Brain pericyte (primary cell): ENCODE measurements at places on chromosomes 6 and 20.
A peak's percentile ranks its signal among the peaks of the same experiment; 100 is the strongest.

DNA sequence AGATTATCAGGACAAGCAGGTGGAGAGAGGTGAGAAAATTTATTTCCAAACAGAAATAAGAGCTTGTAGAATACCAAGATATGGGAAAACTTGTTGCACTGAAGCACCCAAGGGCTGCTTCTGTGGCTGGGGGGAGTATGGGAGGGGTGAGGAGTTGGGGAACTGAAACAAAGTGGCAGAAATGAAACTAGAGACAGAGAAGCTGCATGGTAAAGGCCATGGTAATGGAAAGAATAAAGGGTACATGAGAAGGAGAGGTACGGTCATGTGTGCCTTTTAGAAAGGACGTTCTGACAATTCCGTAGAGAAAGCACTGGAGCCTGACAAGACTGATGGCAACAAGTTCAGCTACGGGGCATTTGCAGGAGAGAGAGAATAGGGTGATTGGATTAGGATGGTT is 51.6 kb upstream of the RIN2 start:
- no peak for DNase-seq

DNA sequence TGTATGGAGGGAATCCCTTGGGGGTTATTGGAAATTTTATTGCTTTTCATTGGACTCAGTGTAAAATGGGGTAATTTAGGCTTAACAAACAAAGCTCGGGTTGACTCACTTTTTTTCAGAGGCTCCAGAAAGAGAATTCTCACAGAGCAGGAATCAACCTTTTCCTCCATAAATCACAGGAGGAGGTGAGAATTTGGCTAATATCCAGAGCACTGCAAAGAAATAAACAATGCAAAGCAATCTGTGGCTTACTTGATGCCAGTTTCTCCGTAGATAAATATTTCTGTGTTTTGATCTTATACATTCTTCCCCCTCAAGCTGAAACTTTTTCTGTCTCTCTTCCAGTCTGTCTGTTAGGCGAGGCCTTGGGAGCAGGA is 176.6 kb downstream of the TSHZ2 start:
- no peak for DNase-seq

GRCh38 chr20:63202021-63202420 is 13.9 kb downstream of the YTHDF1 start:
- no peak for DNase-seq

GRCh38 chr6:149118737-149119653 is 198.5 kb upstream of the TAB2 start:
- DNase-seq: no peak

- no peak for DNase-seq
These were observed 95.4 kb upstream of the RIN2 start for GRCh38 chr20:19662637-19662995.

DNA sequence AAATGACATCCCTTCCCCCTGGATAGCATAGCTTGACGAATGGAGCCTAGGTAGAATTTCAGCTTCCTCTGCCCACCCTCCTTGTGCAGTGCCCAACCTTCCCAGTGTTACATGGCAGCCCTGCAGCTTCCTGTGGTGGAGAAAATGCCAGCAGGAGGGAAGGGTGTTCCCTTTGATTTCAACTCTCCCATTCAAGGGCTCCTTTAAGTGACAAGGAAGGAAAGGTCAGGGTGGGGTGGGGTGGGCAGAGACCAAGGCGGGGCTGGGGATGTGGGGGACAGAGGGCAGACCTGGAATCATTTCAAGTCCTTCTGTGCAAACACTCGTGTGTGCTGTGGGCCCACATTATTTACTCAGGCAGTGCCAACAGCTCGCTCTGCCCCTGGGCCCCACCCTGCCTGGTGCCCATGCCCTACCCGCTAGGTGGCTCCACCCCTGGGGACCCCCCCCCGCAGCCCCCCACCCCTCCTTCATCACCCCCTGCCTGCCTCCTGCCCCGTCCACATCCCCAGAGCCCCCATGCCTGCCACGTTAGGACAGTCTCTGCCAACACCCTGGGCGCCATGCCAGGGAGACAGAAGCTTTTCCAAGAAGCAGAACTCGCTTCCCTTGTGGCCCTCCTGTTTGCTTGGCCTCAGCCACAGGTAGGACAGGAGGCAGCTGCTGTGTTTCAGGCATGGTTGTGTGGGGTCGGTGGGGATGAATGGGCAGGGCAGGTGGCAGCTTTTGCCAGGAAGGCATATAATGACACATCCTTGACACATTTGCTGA is 9.4 kb downstream of the SPDEF start:
- DNase-seq: no peak

DNA sequence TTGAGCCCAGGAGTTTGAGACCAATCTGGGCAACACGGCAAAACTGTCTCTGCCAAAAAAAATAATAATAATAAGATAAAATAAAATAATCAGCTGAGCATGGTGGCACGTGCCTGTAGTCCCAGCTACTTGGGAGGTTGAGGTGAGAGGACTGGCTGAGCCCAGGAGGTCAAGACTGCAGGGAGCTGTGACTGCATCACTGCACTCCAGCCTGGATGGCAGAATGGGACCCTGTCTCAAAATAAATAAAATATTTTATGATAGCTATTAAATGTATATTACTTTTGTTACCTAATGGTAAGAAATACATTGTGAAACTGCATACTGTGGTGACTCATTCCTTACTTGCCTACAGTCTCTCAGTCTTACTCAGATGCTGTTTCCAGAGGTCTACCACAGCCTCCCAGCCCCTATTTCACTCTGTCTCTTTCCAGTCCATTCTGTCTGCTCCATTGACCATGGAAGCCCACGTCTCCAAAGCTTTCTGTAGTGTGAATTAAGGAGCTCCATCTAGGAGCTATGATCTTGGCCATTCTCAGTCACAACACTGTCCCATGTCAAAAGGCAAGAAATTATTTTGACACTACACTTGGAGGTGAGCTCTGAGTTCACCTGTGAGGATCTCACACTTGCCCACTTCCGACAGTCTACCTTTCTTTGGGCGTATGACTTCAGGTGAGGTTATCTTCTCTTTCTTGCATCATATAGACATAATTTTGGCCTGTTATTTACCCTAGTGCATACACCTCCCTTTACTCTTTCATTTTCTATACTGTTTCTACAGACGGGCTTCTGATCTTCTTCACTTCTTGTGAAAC is 22.4 kb upstream of the SNX9 start:
- no peak for DNase-seq

GRCh38 chr6:117503211-117503610 is 20.7 kb downstream of the DCBLD1 start:
- no peak for DNase-seq

DNA sequence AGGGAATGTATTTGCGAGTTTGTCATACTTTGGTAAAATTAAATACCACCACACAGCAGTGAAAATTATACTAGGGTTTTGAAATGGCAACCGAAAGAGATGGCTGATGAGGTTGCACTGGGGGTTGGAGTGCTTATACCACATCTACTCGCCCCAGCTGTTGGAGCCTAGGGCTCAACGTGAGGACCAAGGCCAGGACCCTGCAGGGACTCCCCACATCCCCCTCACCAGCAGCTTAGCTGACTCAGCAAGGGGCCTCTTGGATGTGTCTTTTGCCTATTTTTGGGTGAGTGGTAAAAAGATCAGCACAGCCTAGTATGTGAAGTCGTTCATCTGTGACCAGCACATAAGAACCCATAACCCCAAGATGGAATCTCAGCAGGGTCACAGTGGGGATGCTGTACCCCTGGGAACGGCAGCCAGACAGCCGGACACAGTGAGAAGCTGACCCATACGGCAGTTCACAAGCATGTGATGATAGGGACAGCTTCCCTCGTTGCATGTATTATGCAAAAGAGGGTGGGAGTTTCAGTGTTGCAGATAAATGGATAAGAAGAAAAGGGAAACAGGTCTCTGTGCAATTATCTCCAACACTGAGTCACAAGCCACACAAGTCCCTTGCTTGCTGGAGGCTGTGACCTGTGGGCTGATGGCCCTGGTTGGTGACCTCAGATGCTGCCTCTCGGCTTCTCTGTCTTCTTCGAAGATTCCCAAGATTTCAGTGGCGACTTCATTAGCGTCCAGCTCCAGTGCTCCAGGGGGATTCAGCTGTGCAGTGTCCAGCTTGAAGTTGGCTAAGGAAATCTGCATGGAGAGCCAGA is 20.9 kb upstream of the SPO11 start:
- DNase-seq: no peak

DNA sequence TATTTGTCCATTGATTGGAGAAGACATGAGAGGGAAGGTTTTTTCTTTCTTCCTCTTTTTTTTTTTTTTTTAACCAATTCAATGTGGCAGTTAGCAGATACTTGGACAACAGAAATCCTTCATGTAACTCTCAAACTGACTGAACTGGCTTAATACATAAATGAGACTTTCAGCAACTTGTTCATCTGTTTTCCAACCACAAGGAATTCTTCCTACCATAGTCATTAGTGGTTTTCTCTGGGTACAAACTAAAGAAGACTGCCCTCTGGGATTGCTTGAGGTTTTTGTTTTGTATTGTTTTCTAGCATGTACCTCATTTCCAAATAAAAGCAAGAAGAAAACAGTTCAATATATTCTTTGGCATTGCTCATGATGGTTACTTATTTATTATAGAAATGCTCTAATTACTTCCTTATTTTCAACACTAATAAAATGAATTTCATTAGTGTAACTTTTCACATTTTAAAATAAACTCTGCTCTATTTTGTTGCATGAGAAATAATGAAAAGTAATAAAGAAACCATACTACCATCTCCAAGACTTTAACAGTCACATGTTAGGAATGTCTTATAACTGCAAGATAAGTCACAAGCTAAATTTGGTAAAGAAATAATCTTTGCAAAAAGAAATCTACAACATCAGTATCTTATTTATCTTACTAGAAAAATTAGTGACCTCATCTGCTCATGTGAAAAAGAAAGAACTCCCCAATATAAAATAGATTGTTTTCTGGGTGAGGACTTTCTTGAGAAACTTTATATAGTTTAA is 52.0 kb downstream of the ME1 start:
- no peak for DNase-seq

GRCh38 chr6:4545893-4546292 is 230.3 kb upstream of the CDYL start:
- DNase-seq: no peak

GRCh38 chr6:142275236-142276006 is 26.4 kb upstream of the ADGRG6 start:
- no peak for DNase-seq

- DNase-seq: peak; percentile 77
These were observed 23.2 kb downstream of the ADAT2 start for GRCh38 chr6:143427109-143427817.

GRCh38 chr6:54775576-54775975 is 71.0 kb upstream of the FAM83B start:
- no peak for DNase-seq
